NCI-H1092 treated with DMSO at 0.1 percent for 48 hours (cell line): ENCODE measurements at places on chromosomes 5 and 9.

- peak; percentile 19 for DNase-seq
Observed at GRCh38 chr9:106757514-106757913, 105.5 kb upstream of the ZNF462 start.

GRCh38 chr5:122559676-122560075 is 215.2 kb upstream of the SNX2 start:
- DNase-seq = no peak

- DNase-seq = no peak
Observed at GRCh38 chr5:44001236-44001635, 388.0 kb downstream of the FGF10 start.

DNA sequence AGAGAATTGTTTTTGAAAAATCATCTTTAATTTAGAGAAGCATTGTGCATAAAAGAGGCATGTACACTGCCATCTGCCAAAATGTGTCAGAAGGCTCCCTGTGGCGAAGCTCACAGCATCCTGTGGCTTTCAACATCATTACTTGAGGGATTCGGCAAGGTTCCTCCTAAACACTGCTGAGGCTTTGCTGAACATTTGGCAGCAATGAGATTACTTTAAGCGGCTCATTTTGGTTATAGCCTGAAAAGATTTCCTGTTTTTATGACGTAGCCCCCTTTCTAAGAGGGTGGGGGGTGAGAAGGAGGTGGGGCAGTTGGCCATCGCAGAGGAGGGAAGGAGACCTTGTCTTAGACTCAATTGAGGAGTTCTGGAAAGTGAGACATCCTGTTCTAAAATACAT is 469.4 kb downstream of the RASEF start:
- no peak for DNase-seq

DNA sequence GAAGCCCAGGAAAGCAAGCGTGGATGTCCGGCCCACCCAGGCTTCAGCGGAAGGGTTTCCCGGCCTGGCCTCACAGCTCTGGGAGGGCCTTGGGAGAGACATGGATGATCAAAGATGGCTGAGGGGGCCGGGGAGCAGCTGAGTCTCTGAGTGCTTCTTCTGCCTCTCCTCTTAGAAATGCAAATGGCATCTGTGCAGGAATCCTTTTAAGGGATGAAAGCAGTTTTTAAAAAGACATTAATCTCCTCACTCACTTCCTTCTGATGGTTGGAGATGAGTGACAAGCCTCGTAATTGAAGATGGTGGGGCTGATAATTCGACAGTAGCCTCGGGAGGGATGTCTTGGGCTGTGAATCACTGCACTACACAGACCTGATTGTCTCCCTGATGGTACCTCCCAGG is 24.3 kb upstream of the PITX1 start:
- no peak for DNase-seq

DNA sequence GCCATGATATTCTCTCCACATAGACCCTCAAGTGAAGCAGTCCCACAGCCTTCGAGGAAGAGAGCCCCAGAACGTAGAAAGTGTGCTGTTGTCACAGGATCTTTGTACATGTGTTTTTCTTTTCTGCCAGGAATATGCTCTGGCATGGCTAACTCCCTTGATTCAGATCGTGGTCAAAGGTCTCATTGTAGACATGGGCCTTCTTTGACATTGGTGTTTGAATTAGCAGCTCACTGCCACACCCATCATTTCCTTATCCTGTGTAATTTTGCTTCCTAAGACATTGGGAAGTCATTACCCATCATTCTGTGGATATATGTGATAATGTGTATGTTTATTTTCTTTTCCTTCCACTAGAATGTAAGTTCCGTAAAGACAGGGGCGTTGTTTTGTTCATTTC is 25.5 kb downstream of the MTRR start:
- no peak for DNase-seq

GRCh38 chr9:37534901-37535300 is 41.3 kb downstream of the FBXO10 start:
- no peak for DNase-seq

- no peak for DNase-seq
Observed at GRCh38 chr9:3847377-3847776, 321.6 kb upstream of the RFX3 start.

GRCh38 chr9:112970939-112971338 is 41.1 kb downstream of the ZNF883 start:
- peak; percentile 38 for DNase-seq

GRCh38 chr5:5422819-5423515 is 490 bp downstream of the ICE1 start:
- DNase-seq = no peak

DNA sequence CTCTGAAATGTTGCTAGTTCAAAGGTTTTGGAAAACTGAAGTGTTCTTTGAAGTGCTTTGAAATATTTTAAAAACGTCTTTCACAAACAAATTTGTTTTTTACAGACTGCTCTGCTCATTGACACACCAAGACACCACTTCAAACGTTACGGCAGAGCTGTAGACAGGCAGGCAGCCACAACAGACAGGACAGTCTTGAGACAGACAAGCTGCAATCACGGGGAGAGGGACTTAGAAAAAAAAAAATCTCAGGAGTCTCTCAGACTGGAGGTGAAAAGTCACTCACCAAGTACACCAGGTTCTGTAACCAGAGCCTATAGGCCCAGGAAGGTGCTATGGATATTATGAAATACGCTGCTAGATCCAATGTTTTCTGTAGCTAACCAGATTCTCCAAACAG is 135.4 kb downstream of the ISL1 start:
- no peak for DNase-seq

- DNase-seq = no peak
Observed at GRCh38 chr9:94926431-94926800, 199.9 kb downstream of the AOPEP start.

DNA sequence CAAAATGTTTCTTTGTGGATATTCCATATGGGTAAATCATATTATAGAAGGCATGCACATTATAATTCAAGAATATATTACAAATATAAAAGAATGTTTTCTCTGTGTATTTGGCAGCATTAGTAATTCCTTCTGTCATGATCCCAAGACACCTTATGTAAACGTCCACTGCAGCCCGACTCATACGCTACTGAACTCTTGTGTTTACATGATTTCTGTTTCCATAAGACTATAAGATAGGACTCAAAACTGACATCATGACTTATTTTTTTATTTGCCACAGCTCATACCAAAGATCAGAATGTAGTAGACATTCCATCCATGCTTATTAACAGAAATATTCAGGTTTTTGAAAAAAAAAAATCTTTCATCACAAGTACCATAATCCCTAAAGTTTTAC is 234.1 kb downstream of the AP3B1 start:
- no peak for DNase-seq

GRCh38 chr5:138872841-138873465 is 2.2 kb downstream of the LRRTM2 start:
- DNase-seq = no peak

- no peak for DNase-seq
Observed at GRCh38 chr5:127840198-127840524, 137.0 kb downstream of the CCDC192 start.

DNA sequence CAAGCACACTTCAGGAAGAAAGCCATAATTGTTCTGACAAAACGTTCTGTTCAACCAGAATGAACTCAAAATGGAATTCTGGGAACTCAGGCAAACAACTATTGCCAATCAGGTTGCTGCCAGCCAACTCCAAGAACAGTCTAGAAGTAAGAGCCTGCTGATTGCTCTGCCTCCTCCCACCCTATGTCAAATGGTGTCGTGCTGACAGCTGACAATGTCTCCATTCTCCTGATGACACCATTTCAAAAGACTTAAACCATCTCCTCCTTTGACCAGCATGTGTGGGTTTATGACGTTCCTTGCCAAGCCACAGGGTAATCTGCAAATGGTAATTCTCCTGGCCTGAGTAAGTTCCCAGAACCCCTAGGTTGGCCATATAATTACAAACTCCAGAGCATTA is 21.9 kb upstream of the PLIN2 start:
- no peak for DNase-seq
